ENCODE measurements at places on chromosomes 11 and 22.

DNA sequence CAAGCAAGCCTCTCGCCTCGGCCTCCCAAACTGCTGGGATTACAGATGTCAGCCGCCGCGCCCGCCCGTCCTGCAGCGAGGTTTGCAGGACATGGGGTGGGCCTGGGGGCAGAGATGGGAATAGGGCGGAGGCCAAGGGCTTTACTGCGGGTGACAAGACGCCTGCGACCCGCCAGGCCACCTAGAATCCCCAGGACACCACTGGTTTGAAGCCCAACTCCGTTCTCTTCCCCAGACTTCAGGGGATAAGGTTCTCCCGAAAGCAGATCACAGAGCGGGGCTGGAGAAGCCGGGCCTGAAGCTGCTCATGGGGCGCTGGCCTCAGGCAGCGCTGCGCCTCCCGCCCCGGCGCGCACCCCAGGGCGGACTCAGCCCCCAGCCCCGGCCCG lies 354 bp downstream of the POLR2L start:
- H3K4me3 ChIP-seq: peak overlapping the region; percentile 60
- no peaks in the 10 kb centered on the region for H3K27me3 ChIP-seq
- H3K27ac ChIP-seq: peak overlapping the region; percentile 83
- no peak for DNase-seq
- H3K4me1 ChIP-seq: peaks cover 19% of the 10 kb centered on the region

DNA sequence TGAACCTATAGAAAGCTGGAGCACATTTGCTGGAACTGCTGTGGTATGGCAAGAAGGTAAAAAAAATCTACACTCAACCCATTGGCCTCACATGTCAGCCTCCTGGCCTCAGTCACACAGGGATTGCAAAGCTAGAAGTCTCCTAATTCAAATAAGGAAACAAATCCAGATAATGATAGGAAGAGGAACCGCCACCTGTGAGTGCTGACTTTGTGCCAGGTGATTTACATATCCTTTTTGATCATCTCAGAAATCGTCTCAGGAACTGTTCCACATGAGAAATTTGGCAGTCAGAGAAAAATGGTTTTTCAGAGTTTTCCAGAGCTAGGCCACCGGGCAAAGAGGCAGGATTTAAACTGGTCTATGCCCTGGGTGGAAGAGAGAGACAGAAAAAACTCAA lies 986 bp downstream of the NLRP10 start:
- H3K27ac ChIP-seq: no peak overlapping the region
- no peaks in the 10 kb centered on the region for H3K27me3 ChIP-seq
- DNase-seq: no peak
- H3K4me3 ChIP-seq: no peak overlapping the region
- no peaks in the 10 kb centered on the region for H3K4me1 ChIP-seq
- no peaks in the 10 kb centered on the region for H3K36me3 ChIP-seq

DNA sequence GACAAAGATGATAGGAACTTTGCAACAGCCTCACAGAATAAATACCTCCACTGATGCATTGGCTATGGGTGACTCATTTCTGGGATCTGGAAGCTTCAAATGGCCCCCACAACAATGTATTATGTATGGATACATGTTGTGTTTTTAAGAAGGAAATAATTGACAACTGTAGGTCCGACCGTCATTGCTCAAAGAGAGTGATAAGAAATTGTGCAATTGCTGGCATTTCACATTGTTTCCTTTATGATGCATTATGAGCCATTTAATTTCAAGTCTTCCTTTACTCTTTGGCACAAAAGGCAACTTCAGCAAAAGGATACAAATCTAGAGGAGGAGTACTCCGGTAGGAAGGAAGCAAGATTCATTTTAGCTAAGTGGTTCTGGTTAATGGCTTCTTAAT lies 2.0 kb downstream of the ANO3 start:
- no peaks in the 10 kb centered on the region for H3K36me3 ChIP-seq
- no peaks in the 10 kb centered on the region for H3K4me1 ChIP-seq
- no peak for DNase-seq
- no peak overlapping the region for H3K4me3 ChIP-seq

DNA sequence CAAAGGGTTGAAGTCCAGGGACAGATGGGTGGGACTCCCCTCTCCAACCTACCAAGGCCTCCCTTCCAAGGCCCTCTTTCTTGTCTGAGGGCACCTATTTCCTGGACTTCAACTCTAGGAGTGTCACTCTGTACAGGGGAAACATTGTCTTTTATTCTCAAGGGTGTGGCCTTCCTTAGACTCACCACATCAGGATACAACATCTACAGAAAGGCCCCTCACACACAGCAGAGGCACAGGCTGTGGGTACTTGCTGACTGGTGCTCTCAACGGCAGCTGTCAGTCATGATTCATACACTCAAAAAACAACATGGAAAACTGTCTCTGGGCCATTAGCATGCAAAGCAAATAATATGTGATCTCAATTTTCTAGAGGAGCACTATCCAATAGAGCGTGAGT lies 78.0 kb downstream of the RCN1 start:
- no peaks in the 10 kb centered on the region for H3K36me3 ChIP-seq
- no peak overlapping the region for H3K27ac ChIP-seq
- H3K4me1 ChIP-seq: peaks cover 6% of the 10 kb centered on the region
- DNase-seq: no peak
- H3K4me3 ChIP-seq: no peak overlapping the region
- H3K27me3 ChIP-seq: no peaks in the 10 kb centered on the region

GRCh38 chr11:3169255-3170043 lies 4.3 kb upstream of the OSBPL5 start:
- no peaks in the 10 kb centered on the region for H3K36me3 ChIP-seq
- H3K27ac ChIP-seq: no peak overlapping the region
- H3K27me3 ChIP-seq: peaks cover 4% of the 10 kb centered on the region
- DNase-seq: no peak
- peak overlapping the region; percentile 32 for H3K4me3 ChIP-seq

DNA sequence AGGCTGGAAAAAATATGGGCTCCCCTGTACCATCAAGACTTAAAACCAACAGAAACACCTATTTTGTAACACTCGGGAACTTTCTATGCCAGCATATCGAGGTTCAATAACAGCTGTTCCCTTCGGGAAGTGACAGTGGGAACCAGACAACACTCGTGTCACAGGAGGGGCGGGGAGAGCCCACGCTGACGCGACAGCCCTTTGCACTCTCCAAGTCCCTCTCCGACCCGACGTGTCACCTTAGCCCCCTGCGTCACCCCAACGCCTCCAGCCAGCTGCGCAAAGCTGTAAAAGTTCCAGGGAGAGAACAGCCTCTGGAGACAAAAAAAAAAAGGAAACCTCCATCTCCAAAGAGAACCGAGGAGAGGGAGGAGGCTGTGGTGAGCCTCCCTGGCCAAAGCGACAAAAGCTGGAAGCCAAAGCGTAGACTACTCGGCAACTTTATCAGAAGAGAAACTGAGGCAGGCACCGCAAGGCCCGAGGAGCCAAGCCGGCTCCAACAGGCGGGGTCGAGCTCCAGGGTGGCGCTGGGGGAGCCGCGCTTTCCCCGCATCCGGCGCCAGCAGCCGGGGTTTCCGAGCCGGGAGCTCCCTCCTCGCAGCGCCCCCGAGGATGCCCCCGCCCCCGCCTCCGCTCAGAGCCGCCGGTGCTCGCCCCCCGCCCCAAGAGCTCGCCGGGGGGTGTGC lies 751 bp downstream of the ARFGAP3 start:
- H3K36me3 ChIP-seq: no peaks in the 10 kb centered on the region
- H3K4me1 ChIP-seq: peaks cover 8% of the 10 kb centered on the region
- H3K4me3 ChIP-seq: peak overlapping the region; percentile 79
- H3K27me3 ChIP-seq: no peaks in the 10 kb centered on the region
- H3K27ac ChIP-seq: peak overlapping the region; percentile 94

DNA sequence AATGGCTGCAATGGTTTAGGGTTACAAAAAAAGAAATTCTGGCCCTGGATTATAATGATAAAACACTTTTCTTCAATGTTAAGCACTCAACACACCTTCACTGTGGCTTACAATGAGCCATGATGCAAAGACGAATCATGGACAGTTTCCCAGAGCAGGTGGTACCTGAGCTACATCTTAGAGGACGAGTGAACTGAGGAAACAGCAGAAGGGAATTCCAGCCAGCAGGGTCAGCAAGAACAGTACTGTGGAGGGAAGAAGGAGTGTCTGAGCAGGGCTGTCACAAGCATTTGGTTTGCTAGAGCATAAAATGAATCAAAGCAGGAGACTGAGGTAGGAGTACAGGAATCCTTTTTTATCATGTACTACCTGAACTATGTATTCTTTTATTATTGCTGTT lies 332.8 kb upstream of the C11orf87 start:
- no peak overlapping the region for H3K4me3 ChIP-seq
- no peak for DNase-seq
- H3K27ac ChIP-seq: no peak overlapping the region

- H3K36me3 ChIP-seq: no peaks in the 10 kb centered on the region
- H3K27me3 ChIP-seq: no peaks in the 10 kb centered on the region
- no peaks in the 10 kb centered on the region for H3K4me1 ChIP-seq
- H3K27ac ChIP-seq: no peak overlapping the region
Observed at GRCh38 chr22:36497910-36498665, 8.8 kb downstream of the FOXRED2 start.

DNA sequence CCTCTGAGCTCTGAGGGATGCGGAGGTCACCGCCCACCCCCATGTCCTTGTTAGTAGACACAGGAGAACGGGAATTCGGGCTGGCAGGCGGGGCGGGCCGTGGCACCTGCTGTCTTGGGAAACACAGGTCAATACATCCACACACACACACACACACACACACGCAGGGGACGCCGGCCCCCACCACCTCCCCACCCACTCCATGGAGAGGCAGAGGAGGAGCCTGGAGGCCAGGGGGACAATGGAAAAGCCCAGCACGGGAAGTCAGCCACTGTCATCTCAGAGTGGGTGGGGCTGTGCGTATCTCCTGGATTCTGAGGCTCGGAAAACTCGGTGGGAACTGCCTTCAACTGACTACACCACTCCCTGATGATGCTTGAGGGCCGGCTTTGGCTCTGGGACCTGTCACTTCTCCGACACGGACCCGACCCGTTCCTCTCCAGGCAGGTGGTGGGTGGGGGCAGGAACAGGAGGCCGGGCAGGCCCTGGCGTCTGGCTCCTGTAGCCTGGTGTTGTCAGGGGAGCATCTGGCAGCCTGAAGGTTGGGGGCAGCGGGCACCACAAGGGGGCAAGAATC lies 18.5 kb upstream of the TMEM184B start:
- peaks cover 21% of the 10 kb centered on the region for H3K36me3 ChIP-seq
- no peak for DNase-seq
- no peak overlapping the region for H3K27ac ChIP-seq
- no peaks in the 10 kb centered on the region for H3K4me1 ChIP-seq
- H3K27me3 ChIP-seq: no peaks in the 10 kb centered on the region

- no peaks in the 10 kb centered on the region for H3K4me1 ChIP-seq
- no peak overlapping the region for H3K27ac ChIP-seq
- no peak for DNase-seq
Observed at GRCh38 chr11:44702889-44703288, 23.9 kb upstream of the TSPAN18 start.

DNA sequence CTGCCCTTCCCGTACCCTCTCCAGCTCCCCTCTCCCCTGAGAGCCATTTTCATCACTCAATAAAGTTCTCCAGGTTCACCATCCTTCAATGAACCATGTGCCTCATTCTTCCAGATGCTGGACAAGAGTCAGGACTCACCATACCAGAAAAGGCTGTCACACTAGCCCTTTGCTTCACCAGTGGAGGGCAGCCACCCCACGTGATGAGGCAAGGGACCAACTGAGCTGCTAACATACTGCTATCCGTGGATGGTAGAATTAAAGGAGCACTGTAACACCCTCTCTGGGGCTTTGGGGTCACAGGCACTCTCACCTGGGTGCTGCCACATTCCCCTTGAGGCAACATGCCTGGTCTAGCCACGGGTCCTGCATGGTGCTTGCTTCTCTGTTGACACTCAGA lies 13.1 kb upstream of the OR5I1 start:
- no peaks in the 10 kb centered on the region for H3K4me1 ChIP-seq
- no peak overlapping the region for H3K27ac ChIP-seq
- H3K36me3 ChIP-seq: no peaks in the 10 kb centered on the region
- no peak for DNase-seq
- H3K27me3 ChIP-seq: no peaks in the 10 kb centered on the region
- H3K4me3 ChIP-seq: no peak overlapping the region

- no peak overlapping the region for H3K4me3 ChIP-seq
- H3K27me3 ChIP-seq: no peaks in the 10 kb centered on the region
- no peaks in the 10 kb centered on the region for H3K36me3 ChIP-seq
Observed at GRCh38 chr11:7480113-7480512, 5.2 kb upstream of the OLFML1 start.

DNA sequence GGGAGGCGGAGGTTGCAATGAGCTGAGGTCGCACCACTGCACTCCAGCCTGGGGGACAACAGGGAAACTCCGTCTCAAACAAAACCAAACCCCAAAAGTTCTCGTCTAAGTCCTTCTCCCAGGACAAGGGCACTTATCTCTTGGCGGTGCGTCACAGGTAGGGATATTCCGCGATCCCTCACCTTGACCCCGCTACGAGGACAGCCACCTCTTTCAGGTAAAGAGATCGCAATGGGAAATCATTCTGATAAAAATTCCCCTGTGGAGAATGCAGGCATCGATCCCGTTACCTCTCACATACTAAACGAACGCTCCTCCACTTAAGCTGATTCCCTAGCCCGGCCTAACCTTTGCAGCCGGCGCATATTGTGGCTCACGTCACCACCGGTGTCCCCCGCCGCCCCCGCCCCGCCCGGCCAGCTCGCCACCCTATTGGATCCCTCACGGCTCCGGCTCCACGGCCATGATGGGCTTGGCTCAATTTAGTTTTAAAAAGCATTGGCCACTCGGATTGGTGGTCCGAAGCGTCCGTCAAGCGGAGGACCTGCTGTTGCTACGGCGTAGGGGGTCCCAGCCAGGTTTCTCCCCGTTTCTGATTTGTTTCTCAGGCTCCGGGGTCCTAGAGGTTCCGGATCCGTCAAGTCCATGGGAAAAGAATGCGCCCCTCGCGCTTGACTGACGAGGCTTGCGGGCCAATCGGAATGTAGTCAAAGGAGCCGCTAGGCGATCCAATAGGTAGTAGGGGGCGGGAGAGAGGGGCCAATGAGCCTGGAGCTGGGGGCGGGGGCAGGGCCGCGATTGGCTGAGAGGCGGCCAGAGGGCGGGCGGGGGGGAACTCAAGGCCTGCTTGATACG lies 439 bp upstream of the PPP6R3 start:
- H3K4me3 ChIP-seq: peak overlapping the region; percentile 95
- H3K27ac ChIP-seq: peak overlapping the region; percentile 98
- H3K27me3 ChIP-seq: no peaks in the 10 kb centered on the region
- peaks cover 10% of the 10 kb centered on the region for H3K4me1 ChIP-seq
- DNase-seq: peak; percentile 92
- H3K36me3 ChIP-seq: no peaks in the 10 kb centered on the region

GRCh38 chr22:39142088-39142680 lies 10.3 kb downstream of the CBX7 start:
- H3K36me3 ChIP-seq: peaks cover 9% of the 10 kb centered on the region
- H3K27ac ChIP-seq: no peak overlapping the region
- peaks cover 21% of the 10 kb centered on the region for H3K4me1 ChIP-seq
- no peaks in the 10 kb centered on the region for H3K27me3 ChIP-seq
- no peak for DNase-seq

Measured in effector memory CD4-positive, alpha-beta T cell (primary cell).